ENCODE measurements at places on chromosomes 7 and 10.

GRCh38 chr7:5615190-5616070 lies 166.0 kb downstream of the RNF216 start:
- no peak for DNase-seq

- DNase-seq: no peak
Observed at GRCh38 chr7:73602721-73603651, 21.3 kb downstream of the MLXIPL start.

- DNase-seq: peak; percentile 68
Observed at GRCh38 chr10:34193931-34194626, 621.0 kb downstream of the PARD3 start.

DNA sequence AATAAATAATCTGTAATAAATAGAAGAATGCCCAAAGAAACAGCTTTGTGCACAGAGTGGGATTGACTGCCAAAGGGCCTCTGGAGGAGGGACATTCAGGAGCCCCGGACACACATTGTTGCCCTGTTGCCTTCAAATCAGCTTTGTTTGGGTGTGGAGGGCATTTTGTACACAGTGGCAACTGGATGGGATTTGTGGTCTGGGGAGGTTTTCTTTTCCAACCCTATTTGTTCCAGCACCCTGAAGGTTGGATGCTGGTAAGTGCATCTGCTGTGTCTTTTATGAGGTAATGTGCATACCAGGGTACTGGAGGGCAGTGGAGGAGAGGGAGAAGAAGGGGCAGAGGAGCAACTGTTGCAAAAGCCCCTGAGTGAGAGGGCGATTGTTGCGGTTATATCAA lies 6.3 kb downstream of the LRMDA start:
- no peak for DNase-seq

Measured in fibroblast of skin of right biceps (primary cell).